Stimulated activated CD8-positive, alpha-beta memory T cell treated with anti-CD3 and anti-CD28 coated beads, Interleukin-15, amount 100 ng/mL, for 24 hours (primary cell): ENCODE measurements at places on chromosomes 16 and 17.

DNA sequence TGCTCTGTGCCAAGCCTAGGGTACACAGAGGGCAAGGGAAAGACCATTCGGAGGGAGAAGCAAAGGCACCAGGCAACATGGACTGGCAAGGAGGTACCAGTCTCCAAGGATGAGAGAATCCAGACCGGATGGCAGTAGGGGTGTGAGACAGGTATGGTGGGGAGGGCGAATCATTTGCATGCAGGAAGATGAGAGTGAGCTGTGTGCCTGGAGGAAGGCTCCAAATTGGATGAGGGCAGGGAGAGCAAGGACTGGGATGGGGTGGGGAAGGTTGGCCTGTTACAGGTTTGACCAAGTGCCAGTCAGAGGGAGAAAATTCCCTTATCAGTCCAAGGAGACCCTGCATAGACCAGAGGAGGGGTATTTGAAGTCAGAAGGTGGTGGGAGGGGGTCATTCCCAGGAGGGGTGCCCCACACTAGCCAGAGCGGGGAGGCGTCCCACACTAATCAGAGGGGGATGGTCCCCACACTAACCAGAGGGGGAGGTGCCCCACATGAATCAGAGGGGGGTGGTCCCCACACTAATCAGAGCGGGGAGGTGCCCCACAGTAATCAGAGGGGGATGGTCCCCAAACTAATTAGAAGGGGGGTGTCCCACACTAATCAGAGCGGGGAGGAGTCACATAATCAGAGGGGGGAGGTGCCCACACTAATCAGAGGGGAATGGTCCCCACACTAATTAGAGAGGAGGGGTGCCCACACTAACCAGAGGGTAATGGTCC lies 737 bp downstream of the CANT1 start:
- no peak for DNase-seq

DNA sequence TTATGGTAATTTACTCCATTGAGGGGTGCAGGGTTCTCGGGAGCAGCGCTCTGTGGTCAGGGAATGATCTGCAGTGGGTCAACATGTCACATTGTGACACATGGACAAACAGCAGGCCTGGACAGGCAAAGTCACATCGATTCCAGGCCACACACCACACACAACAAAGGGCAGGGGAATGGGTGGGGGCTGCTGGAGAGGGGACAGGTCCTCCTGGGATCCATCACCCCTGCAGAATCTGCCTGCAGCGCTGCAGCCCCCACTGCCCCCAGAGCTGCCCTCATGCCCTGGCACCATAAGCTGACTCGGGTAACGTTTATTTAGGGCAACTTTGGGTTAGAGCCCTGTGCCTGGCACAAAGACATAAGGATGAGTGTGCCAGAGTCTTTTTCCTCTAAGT lies 9.1 kb downstream of the PEMT start:
- DNase-seq, result no peak

DNA sequence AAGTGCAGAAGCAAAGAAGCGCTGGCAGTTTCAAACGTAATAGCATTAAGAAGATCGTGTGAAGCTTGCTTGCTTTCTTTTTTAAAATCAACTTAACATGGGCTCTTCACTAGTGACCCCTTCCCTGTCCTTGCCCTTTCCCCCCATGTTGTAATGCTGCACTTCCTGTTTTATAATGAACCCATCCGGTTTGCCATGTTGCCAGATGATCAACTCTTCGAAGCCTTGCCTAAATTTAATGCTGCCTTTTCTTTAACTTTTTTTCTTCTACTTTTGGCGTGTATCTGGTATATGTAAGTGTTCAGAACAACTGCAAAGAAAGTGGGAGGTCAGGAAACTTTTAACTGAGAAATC lies 17.4 kb upstream of the RAB11FIP4 start:
- no peak for DNase-seq

DNA sequence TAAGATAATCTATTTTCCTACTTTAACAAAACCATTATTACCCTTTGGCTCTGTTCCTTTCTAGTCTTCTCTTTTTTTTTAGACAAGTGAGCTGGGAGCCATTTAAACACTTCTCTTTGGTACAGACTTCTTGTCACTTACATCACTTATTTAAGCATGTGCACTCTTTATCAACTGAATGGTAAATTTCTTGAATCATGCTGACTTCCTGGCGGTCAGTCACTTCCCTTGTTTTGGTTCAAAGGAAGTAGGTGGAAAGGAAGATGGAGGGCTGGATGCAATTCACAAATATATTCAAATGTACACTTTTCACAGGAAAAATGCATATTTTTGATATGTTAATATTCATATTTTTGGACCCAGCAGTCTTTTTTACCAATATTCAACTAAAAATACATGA lies 97.1 kb downstream of the ITFG1 start:
- no peak for DNase-seq

GRCh38 chr16:86676254-86676670 lies 97.9 kb downstream of the FOXL1 start:
- DNase-seq, result no peak

DNA sequence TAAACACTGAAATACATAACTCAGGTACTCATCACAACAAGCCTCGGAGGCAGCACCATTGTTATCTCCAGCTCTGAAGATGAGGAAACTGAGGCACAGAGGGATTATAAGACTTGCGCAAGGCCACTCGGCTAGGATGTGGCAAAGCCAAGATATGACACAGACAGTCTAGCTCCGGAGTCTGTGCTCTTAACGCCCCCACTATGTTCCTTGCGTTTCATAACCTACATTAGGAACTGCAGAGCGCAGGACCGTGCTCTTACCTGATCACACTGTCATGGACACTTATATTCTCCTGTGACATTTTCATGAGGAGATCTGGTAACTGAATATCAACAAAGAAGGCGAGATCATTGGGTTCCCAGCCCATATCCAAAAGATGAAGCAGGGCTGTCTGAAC lies 85.1 kb downstream of the ZZEF1 start:
- DNase-seq, result no peak

GRCh38 chr16:3716831-3717234 lies 491 bp downstream of the TRAP1 start:
- peak; percentile 21 for DNase-seq

DNA sequence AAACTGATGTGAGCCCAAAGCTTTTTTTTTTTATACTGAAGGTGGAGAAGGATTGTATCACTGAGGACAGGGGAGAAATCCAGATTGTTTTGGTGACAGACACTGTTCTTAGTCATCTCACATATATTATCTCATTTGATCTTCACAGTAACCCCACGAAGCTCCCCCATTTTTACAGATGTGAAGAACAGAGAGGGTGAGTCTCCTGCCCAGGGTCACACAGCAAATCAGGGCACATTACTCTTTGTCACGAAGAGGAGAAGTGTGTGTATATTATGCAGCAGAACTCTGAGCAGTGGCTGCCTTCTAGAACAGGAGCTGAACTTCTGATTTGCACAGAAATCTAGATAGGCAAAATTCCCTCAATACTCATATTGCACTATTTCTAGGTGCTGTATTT lies 504.3 kb downstream of the XYLT1 start:
- no peak for DNase-seq
